ENCODE measurements at places on chromosomes 2 and 18. TPM values are rescaled to one million over a fixed set of nuclear protein-coding genes. Genes with fewer than 3 reads are reported as not detected.

Gene SPP2
- total RNA-seq, result not detected

Gene SKOR2
- total RNA-seq, result not detected

Gene CXCR1
- 0.09 TPM for total RNA-seq

Gene ARL5A
- total RNA-seq, result 47.3 TPM

Gene SERPINB12
- not detected for total RNA-seq

Gene DHX57
- total RNA-seq, result 20.7 TPM

Gene TMEM214
- 74.8 TPM for total RNA-seq

Gene DPYSL5
- not detected for total RNA-seq

Gene PASK
- 26.0 TPM for total RNA-seq

Gene CD207
- 0.66 TPM for total RNA-seq

Gene PRSS56
- not detected for total RNA-seq

Gene IL18RAP
- 2.0 TPM for total RNA-seq

Gene DUSP2
- total RNA-seq, result 11.8 TPM

Gene RFX8
- 0.28 TPM for total RNA-seq

Gene HOXD12
- not detected for total RNA-seq

Gene ATP6V1B1
- 37.9 TPM for total RNA-seq

Gene PNPT1
- 19.8 TPM for total RNA-seq

Gene VAMP8
- 196 TPM for total RNA-seq

Gene LYPD1
- 11.1 TPM for total RNA-seq

Gene ARHGAP15
- 23.1 TPM for total RNA-seq

Gene AQP12B
- total RNA-seq, result not detected

Gene TUBB8B
- total RNA-seq, result not detected

Gene PIEZO2
- 4.1 TPM for total RNA-seq

Gene ABCG5
- total RNA-seq, result not detected

Gene GKN2
- total RNA-seq, result not detected

Gene C2orf78
- not detected for total RNA-seq

Gene STK17B
- 41.0 TPM for total RNA-seq

Gene GPBAR1
- total RNA-seq, result 3.2 TPM

Gene RPL37A
- total RNA-seq, result 1,810 TPM

Gene LOXL3
- total RNA-seq, result 9.7 TPM

Gene UPP2
- total RNA-seq, result 0.19 TPM

Gene NEB
- total RNA-seq, result 0.88 TPM

Data from kidney (tissue), 22 donors.